ENCODE measurements at places on chromosomes 3 and 15.

- no peak for DNase-seq
Observed at GRCh38 chr3:197406266-197406665, 107.9 kb upstream of the DLG1 start.

DNA sequence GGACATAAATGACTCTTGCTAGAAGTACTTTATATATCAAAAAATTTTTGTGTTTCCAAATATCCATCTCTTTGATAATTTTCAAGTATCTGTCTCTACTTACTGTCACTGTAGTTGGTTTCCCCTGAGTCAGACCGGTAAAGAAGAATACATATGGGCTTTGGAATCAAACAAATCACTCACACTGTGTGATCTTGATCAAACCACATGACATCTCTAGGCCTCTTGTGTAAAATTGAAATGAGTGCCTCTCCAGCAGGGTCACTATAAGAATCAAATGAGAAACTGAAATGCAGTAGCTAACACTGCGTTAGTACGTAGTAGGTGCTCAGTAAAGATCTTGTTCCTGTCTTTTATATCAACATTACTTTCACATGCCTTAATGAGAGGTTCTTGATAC is 314.6 kb upstream of the STT3B start:
- DNase-seq: no peak

DNA sequence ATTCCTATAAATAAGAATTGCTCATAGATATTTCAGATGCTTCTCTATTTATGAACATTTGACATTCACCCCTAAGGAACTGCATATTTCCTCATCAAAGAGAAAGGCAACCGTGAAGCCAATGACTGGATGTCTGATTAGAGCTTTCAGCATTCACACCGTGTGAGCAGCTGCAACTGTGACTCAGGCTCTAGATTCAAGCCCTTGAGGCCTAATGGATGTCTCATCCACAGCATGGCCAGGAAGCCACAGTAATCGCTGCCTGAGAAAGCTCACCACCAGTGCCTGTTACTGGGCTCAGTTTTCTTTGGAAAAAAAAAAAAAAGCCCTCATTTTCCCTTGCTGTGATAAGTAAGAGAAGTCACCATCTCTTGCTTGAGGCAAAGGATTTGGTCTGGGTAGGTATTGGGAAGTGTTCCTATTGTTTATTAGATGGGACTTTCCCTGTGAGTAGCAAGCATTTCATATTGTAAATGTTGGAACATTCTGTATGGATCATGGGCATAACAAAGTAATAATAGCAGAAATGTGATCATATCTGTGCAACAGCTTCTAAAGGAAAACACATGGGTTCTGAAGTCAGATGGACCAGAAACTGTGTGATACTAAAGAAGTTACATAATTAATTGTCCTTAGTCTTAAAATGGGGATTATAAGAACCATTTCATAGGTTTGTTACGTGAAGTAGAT is 783.7 kb downstream of the AGBL1 start:
- DNase-seq: no peak

DNA sequence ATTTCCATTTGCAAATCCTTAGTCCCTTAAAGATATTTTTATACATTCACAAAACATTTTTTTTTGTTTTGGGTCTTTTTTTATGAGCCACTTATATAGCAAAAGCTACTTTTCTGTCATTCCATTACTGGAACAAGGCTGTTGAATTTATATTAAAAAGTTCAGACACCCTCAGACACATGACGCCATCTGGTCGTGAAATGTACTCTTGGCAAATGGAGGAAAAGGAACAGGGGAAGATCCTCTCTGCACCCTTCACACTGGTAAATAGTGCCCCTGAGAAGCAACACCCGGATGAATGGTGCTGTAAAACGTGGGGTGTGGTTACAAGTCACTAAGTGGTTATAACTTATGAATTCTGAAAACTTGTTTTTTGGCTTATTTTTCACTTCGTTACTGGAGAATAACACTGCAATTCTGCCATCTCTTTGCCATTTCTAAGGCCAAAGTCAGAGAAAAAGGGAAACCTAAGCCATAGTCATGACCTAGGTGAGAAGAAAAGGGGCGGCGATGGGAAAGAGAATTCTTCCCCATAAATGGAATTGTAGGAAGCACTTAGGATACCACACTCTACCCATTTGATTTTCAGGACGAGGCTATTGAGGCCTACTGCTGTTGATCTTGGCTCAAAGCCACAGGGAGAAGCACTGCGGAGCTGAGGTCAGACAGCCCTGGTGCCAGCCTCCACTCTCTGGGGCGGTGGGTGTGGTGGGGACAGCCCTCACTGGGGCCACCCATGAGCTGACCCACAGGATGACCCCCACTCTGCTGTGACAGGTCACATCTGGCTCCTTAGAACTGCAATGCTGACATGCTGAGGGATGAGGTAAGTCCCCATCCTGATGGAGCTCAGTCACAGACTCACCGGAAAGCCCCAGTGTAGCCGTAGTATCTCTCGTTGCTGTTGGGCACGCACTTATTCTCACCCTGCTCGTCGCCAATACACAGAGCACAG is 21.9 kb downstream of the LTF start:
- peak; percentile 21 for DNase-seq
